Right renal cortex interstitium (tissue), 3 donors: ENCODE measurements at places on chromosomes 12 and 14. TPM values are rescaled to one million over a fixed set of nuclear protein-coding genes. Genes with fewer than 3 reads are reported as not detected.

The ZC2HC1C gene
- 9.9 TPM for polyA plus RNA-seq

The TTC9 gene
- 3.1 TPM for polyA plus RNA-seq

The FAM90A1 gene
- 2.0 TPM for polyA plus RNA-seq

The BAG5 gene
- 33.5 TPM for polyA plus RNA-seq

- no peak for DNase-seq
Observed at GRCh38 chr14:86373886-86374285, 843.9 kb downstream of the FLRT2 start.

DNA sequence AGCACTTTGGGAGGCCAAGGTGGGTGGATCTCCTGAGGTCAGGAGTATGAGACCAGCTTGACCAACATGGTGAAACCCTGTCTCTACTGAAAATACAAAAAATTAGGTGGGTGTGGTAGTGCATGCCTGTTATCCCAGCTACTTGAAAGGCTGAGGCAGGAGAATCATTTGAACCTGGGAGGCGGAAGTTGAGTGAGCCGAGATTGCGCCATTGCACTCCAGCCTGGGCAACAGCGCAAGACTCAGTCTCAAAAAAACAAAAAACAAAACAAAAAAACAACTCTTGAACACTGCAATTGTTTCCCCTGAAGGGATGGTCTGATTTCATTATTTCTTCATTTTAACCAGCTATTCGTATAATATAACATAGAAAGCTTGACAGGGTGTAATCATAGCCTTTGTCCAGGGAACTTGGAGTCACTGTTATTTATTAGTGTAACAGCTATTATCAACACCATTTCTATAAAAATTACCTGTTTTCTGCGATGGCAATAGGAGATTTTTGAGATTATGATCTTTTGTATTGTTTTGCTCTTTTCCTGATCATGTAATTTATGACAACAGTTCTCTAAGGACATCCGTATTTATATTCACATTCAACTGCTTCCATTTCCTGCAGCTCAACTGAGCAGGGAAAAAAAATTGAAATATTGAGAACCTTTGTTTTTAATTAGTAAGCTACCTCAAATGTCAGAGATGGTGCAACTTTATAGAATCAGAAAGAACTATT, 94.7 kb downstream of the DIP2B start:
- no peak for DNase-seq

DNA sequence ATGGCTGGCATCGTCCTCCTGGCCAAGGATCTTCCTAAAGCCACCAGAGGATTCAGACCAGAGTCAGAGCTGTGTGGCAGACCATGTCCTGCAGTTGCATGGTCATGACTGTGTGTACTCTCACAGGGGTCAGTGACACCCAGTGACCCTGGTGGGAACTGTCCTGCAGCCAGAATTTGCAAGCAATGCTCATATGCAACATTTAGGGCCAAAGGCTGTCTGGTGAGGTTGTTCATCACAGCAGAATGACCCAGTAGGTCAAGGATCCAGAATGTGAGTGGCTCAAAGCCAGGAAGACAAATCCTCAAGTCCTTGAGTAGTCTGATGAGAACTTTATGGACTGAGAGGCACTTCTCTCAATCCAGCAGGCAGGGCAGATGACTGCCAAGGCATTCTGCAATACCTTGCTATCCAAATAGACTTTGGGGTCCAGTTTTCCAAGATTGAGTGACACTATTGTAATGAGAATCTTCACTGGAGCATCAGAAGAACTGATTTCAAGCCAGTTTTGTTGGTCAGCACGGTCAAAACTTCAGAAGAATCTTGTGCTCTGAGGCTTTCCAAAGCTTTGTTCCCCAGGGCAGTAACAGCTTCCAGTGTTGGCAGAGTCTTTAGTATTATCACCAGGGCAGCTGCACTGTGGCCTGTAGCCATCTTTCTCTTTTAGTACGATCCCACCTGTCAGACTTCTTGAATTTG, 122.0 kb downstream of the PTCSC3 start:
- DNase-seq = no peak

GRCh38 chr14:92461891-92462290, 51.7 kb upstream of the RIN3 start:
- no peak for DNase-seq
